ENCODE measurements at places on chromosomes 7 and 10.

GRCh38 chr10:70809726-70810125 is 6.0 kb upstream of the SGPL1 start:
- DNase-seq: no peak

GRCh38 chr10:3260066-3260834 is 87.7 kb upstream of the PITRM1 start:
- no peak for DNase-seq

- no peak for DNase-seq
Observed at GRCh38 chr10:64261676-64262075, 740.5 kb downstream of the REEP3 start.

- no peak for DNase-seq
Observed at GRCh38 chr7:32093415-32094408, 23.5 kb upstream of the PDE1C start.

DNA sequence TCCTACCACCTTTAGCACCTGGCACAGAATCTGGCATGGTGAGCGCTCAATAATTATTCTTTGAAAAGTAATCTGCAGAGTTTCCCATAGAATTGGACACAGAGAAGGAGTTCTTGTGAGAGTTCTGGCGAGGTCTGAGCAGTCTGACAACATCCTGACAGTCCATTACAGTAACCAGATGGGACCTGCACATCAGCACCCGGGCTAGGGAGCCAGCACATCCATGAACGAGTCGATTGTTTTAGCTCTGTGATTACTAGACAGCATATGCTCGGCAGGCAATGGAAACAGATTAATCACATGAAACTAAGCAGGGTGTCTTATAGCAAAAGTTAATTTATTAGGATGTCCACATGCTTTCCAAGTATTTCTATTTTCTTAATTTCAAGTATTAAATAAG is 96.7 kb downstream of the SEMA3D start:
- DNase-seq: no peak

DNA sequence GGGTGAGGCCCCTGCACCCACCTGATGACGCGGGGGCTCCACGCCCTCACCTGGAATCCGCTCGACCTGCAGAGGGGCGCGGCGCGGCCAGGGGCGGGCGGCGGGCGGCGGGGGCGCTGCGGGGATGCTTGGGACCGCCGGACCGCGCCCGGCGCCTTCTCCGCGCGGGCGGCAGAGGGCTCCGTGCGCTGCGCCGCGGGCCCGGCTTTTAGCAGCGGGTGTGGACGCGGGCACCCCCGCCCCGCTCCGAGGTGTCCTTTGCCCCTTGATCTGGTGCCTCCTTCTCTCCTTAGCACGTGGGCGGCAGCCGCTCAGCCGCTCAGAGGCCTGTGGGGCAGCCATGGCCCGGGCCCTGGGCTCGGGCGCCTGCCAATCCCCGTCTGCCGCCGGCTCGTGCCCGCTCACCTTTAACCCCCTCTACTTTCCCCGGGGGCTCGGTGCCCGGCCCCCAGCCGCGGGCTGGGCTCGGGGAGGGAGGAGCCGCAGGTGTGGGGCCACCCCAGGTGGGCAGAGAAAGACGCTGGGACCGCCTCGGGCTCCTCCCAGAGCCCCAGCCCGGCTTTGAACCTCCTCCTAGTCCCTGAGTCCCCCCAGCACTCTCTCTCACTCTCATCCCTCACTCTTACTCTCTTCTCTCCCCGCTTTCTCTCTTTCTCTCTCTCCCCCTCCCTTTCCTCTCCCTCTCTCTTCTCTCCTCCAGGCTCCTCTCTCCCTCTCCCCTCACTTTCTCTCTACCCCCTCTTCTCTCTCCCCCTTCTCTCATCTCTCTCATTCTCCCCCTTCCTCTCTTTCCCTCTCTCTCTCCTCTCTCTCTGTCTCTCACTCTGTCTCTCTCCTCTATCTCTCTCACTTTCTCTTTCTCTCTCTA is 19.7 kb upstream of the VPS37D start:
- no peak for DNase-seq

GRCh38 chr10:27661514-27662286 is 83.9 kb downstream of the MKX start:
- DNase-seq: no peak

DNA sequence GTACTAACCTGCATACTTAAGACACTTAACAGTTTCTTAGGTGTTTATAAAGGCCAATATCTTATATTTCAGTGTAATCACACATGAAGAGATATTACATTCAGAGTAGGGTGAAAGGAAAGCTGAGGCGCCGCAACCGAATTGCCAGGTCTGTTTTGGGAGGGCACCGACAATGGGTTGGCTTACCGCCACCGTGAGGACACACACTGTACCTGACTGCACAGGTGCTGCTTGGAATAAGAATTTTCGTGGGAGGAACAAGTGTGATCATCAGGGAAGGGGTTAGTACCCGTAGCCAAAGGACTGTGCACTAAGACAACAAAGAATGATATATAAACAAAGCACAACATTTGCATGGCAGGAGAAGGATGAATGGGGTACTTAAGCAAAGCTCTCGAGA is 591.8 kb downstream of the SUGCT start:
- no peak for DNase-seq

DNA sequence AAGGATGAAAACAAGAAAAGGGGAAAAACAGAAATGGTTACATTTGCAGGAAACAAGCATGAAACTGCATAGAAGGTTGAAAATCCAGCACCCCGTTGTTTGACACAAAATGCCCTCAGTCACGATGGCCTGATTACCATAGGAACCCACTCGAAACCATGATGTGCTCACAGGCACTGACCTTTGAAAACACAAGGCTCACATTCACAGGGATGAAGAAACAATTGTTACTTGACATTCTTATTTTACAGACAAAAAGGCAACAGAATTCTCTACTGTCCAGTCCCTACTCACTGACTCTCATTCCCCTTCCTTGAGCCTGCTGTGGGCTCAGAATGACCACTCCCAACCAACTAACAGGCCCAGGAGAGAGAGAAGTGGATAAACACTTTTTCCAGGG is 131.4 kb upstream of the PDLIM1 start:
- DNase-seq: no peak

DNA sequence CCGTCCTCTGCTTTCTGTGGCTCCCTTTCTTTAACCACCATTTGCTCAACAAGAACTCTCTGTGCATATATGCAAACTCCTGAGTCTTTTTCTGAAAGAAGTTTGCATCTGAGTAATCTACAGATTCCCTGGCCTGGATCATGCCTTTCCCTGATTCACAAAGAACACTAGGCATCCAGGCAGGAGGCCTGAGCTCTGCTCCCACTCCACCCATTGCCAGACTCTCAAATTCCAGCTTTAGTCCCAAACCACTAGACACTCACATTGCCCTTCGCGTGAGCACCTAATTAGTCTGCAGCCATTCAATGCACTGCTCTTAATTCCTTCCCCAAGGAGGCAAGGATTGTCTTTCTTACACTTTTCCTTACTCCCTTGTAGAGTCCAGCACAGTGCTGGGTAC is 60.9 kb downstream of the ABCC2 start:
- no peak for DNase-seq

- no peak for DNase-seq
Observed at GRCh38 chr7:76281006-76281705, 21.3 kb upstream of the HSPB1 start.

DNA sequence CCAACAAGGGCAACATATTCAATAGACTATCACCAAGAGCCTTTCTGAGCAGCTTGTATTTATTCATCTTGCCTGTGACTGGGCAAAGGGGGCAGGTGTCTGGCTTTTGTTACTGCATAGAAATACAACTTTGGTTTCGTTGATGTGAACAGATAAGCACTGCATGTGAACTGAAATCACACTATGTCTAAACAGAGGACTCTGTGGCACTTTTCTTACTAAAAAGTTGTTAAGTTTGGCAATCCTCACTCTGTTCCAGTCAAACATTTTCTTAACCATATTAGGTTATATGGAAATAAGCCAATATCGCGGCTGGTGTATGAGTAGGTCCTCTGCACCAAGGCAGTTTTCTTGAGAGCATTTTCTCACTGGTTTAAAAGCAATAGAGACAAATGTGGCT is 48.5 kb downstream of the CALD1 start:
- DNase-seq: no peak

DNA sequence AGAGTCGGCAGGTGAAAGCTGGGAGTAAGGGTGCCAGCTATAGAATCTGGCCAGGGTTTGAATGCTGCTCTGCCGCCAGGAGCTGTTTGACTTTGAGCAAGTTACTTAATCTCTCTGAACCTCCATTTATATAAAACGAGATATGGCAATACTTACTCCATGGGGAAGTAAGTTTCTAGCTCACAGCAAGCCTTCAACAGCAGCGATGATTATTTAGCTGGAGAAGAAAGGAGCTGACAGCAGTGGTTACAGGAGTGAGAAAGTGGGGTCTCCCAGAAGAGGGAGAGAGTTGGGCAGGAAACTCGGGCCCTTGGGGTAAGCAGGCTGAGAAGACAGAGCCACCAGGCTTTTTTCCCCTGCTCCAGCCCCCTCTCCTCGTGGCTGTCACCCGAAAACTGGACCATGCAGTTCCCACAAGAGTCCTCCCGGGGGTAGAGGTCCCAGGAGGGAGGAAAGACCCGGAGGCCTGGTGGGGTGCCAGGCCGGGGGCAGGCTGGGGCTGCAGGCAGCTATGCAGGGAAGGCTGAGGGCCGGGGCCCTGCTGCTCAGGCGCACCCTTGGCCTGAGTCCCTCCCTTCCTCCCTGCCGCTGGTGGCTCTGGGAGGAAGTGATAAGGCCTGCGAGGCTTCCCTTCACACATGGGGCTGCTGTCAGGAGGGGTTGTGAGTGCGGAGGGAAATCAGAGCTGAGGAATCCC is 3.5 kb downstream of the NOS3 start:
- peak; percentile 49 for DNase-seq

- DNase-seq: no peak
Observed at GRCh38 chr7:101677391-101677790, 48.3 kb upstream of the MYL10 start.

- peak; percentile 57 for DNase-seq
Observed at GRCh38 chr7:82164813-82165212, 278.8 kb downstream of the CACNA2D1 start.

DNA sequence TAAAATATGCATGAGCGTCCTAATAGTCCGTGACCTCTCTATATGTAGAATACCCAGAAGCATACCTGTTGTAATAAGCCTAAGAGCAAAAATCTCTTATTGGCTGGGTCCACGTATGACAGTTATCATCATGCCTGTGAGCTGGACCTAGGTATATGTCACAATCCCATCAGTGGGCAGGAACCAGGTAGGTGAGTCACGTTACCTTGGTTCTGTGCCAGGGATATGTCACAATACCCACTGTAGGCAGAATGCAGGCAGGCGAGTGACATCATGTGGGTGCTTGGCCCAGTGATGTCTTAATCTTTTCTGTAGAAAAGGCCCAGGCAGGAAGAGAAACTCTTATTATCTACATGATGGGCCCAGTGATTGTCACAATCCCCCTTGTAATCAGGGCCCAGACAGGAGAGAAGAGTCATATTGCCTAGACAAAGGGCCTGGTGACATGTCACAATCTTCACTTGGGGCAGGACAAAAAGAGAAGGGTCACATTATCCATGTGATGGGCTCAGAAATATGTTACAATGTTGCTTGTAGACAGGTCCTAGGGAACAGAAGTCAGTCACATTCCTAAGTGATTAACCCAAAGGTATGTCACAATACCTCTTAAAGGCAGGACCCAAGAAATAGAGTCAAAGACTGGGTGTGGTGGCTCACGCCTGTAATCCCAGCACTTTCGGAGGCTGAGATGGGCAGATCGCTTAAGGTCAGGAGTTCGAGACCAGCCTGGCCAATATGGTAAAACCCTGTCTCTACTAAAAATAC is 12.9 kb upstream of the ZNF736 start:
- DNase-seq: no peak

DNA sequence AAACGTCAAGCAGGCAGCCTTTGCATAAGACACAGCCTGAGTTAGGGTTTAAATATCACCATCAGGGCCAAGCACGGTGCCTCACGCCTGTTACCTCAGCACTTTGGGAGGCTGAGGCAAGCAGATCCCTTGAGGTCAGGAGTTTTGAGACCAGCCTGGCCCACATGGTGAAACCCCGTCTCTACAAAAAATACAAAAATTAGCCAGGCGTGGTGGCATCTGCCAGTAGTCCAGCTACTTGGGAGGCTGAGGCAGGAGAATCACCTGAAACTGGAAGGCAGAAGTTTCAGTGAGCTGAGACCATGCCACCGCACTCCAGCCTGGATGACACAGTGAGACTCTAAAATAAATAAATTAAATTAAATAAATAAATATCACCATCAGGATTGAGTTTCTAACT is 33.0 kb downstream of the SRPK2 start:
- no peak for DNase-seq

DNA sequence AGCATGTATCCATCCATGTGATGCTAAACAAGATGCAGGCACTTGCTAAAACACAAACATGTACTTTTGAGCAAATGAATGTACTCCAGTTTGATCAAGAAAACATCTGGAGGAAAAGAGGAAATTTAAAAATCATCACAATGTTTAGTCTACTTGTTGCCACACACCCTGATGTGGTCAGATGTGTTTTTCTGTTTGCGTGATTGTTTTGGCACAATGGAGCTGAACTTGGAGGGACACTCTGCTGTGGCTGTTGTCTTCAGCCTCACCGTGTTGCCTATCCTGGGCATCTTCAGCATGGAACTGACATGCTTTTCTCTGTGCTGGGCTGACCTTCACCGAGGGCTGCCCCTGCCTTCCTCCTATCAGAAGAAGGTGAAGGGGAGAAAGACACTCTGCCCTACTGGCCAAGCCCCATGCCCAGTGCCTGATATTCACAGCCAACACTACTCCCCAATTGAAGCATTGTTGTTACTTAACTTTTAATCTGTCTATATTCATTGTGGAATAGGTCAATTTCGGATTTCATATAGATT is 268.3 kb upstream of the IGFBP3 start:
- DNase-seq: no peak

DNA sequence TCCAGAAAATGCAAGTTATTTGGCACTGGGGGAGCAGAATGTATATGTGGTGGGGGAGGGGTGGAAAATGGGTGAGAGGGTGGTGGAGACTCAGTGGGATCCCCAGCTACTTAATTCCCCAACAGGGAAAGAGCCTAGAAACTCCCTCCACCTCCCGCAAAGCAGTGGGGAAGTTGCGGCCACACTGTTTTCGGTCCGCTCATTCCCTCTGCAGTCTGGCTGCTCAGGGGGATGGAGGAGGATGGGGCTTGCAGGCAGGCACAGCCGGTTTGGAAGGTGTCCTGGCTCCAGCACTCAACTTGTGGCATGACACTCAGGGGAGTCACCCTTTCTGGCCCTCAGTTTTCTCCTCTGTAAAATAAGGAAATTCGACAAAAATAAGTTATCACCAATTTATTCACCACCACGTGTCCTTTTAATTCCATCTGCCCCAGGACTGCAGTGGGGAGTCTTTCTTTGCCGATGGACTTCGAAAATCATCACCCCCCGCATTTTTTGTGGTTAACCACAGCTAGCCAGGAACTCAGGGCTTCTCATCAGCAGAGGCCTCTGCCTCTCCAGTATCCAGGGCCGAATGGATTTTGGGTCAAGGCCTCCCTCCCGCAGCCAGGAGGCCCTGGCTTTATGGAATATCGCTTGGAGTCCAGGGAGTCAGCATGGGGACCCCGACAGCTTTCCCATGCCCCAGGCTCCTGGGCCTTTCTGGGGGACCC is 1.6 kb upstream of the HTRA1 start:
- DNase-seq: peak; percentile 47

DNA sequence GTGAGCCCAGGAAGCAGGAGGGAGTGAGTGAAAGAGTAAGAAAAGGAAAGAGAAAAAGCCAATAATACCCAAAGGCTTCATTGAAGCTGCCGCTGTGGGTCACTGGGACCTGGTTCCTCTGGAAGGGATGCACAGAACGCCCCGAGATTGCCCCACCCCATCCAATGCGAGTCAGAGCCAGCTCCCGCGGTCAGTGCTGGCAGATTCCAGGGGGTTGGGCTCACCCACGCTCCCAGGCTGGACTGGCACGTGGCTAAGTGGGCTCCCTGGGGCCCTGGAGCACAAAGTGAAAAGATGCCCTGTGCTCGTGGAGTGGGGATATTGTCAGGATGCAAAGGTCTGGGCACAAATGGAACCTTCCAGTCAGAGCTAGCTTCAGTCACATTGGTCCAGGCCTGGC is 117.0 kb downstream of the OAT start:
- DNase-seq: no peak

Measured in SJCRH30 (cell line).